Activated T-cell treated with anti-CD3 and anti-CD28 coated beads, Interleukin-2, amount 50 U/mL, for 48 hours (primary cell): ENCODE measurements at places on chromosomes 6 and 20.

GRCh38 chr6:93679836-93680235 lies 260.5 kb upstream of the EPHA7 start:
- DNase-seq: no peak

DNA sequence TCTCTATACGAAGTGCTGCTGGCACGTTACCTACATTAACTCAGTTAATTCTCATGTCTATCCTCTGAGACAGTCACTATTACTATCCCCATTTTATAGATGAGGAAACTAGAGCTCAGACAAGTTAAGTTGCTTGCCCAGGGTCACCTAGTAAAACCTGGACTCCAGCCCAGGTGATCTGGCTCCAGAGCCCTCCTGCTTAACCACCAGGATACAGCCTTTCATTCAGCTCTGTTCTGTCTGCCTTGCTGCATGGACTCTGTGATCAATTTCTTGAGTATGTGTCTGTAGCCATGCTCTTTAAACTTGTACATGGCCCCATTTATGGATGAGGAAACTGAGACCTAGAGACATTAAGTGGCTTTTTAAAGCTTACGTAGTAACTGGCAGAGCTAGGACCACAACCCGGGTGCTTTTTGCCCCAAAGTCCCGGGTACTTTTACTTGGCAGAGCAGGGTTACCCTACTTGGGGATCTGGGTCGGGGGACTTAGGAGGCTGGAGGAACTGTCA lies 4.7 kb downstream of the CDKN1A start:
- no peak for DNase-seq

GRCh38 chr6:128885381-128885780 lies 2.4 kb downstream of the LAMA2 start:
- DNase-seq: no peak

- DNase-seq: no peak
Measured at GRCh38 chr6:148324297-148324985, 18.2 kb upstream of the SASH1 start.

GRCh38 chr6:20112241-20112640 lies 100.0 kb downstream of the MBOAT1 start:
- no peak for DNase-seq

GRCh38 chr20:34525709-34526416 lies 9.6 kb downstream of the DYNLRB1 start:
- DNase-seq: peak; percentile 5

GRCh38 chr6:170190046-170190445 lies 100.8 kb downstream of the DLL1 start:
- DNase-seq: no peak

DNA sequence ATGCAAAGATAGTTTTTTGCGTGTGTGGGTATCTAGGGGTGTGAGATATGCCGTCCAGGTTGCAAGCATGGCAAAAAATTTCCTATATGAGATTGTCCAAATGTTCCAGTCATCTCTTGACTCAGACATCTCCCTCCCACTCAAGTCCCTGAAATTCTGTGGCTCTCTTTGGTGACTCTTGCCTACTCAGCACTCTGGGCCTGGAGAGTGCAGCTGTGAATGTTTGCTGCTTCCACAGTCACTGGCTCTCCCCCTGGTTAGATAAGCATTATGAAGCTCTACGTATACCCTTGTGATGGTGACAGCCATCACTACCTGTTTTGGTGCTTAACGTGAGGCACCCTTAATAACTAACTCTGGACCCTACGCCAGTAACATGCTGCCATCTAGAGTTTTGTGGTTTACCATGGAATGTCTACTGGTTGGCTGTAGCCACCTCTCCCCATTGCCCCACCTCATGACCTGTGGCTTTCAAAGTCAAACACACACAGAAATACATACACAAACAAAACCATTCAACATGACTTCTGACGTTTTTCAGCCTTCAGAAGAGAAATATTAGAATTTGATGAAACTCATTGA lies 621.9 kb upstream of the CITED2 start:
- DNase-seq: no peak

DNA sequence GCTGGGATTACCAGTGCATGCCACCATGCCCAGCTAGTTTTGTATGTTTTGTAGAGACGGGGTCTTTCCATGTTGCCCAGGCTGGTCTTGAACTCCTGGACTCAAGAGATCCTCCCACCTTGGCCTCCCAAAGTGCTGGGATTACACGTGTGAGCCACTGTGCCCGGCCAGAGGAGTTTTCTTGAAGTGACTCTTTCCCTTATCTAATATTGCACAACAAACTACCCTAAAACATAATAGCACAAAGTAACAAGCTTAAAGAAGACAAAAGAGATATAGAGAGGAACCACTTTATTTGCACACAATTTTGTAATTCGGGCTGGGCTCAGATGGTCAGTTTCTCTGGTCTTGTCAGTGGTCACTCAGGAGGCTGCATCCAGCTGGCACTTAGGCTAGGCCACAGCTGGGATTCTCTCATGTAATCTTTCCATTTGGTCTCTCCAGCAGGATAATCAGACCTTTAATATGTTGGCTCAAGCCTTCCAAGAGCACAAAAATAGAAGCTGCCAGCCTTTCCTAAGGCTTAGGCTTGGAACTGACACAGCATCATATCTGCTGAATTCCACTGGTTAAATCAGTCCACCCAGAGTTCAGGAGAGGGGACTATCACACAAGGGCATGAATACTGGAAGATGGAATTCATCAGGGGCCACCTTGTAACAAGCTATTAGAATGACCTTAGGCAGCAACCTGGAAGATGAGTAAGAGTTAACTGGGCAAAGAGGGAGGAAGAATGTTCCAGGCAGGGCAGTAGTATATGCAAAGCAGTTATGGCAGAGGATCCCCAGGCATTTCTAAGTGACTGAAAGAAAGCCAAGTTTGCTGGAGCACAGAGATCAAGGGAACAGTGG lies 56.7 kb upstream of the PNRC1 start:
- no peak for DNase-seq

DNA sequence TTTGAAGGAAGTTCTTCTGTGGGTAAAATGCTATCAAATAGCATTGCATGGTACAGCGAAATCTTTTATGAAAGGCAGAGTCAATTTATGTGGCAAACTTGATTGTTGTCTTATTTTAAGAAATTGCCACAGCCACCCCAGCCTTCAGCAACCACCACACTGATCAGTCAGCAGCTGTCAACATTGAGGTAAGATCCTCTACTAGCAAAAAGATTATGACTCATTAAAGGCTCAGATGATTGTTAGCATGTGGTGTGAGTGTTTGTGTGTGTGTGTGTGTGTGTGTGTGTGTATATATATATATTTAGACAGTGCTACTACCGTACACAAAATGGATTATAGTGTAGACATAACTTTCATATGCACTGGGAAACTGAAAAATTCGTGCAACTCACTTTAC lies 27.8 kb downstream of the LRRN4 start:
- DNase-seq: no peak

GRCh38 chr6:110125361-110125760 lies 54.1 kb downstream of the WASF1 start:
- no peak for DNase-seq

DNA sequence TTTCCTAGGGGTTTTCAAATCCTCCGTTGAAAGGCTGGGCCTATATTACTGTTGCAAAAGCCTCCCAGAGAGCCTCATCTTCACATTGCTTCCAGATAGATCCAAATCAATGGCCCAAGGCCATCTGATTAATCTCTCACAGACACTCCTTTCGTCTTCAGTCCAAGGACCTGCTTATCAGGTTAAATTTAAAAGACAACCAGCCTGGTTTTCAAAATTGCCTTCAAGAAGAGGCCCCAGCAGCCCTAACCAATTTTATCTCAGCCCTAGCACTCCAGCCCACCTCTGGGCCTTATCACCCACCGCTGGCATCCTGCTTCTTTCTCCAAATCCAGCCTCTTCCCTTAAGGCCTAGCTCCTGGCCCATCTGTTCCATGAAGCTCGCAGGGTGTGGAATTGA lies 15.5 kb upstream of the CCND3 start:
- DNase-seq: no peak

DNA sequence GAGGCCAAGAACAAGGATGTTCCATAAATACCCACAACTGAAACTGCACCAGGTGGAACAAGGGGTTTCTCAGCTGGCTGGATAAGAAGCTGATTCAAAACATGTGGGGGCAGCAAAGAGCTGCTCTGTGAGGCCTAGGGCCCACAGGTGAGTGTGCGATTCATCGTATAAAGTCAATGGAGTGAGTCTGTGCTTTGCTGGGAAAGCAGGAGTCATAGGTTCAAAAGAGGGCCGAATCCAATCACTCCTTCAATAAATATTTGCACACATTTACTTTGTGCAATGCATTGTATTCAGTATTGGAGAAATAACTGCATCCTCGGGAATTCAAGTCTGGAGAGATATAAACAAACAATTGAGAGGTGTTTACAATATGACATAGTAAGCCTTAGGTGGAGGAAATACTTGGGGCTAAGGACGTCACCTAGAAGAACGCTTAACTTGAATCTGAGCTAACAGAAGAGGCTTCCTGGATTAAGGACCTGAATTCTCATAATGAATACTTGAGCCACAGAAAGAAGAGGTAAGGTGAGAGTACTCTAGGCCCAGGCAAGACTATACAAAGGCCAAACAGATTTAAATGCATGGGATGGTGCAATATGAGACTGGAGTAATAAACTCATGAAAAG lies 83.7 kb upstream of the TMEM30A start:
- no peak for DNase-seq

DNA sequence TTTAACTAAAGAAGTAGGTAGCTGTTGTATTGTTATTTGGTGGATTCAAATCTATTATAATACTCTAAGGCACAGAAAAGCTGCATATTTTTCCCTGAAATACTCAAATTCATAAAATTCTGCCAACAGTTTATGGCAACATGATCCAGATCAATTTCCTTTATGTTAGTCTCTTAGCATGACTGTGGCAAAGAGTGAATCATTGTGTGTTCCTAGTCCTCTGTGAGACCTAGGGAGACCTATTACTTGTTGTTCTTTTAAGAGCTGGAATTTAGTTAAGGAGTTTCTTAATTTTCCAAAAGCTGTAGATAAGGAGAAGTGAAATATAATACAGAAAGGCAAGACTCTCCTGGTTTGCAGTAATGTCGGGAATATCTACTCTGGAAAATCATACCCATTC lies 149.6 kb downstream of the RIMS1 start:
- no peak for DNase-seq

GRCh38 chr6:4582506-4583417 lies 193.4 kb upstream of the CDYL start:
- DNase-seq: no peak

DNA sequence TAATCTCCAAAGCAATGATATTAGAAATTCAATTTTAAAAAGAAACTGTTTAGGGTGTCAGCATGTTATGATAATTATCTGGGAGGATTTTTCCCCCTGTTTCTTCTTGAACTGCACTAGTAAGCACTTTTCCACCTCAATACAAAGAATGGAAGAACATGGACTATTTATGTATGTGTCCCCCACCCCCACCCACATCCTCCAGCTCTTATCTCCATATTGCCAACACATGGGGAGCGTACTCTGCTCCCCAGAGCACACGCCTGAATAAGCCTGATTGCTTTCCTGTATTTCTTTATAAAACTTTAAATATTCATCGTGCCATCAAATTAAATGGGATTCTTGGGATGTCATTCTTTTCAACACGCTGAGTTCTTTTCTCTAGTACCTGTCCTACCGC lies 11.4 kb upstream of the LRFN2 start:
- DNase-seq: no peak

- no peak for DNase-seq
Measured at GRCh38 chr20:44835661-44836221, 25.4 kb upstream of the RIMS4 start.

DNA sequence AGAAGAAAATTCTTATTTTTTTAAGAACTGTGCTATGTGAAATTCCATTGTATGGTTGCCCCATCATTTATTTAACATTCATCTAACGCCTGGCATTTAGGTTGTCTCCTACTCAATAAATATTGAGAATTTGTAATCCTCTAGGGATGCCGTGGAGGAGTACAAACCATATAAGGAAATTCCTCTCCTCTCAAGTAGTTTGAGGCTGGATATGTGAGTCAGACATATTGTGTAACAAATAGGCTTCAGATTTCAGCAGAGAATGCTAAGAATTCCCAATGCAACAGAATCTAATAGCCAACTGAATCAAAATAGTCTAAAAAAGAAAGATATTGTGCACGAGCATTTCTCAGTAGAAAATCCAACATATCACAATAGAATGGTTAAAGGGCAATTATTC lies 174.7 kb downstream of the OTOR start:
- DNase-seq: no peak

GRCh38 chr6:70370496-70370895 lies 42.8 kb upstream of the FAM135A start:
- no peak for DNase-seq
